ENCODE measurements at places on chromosomes 2 and 18.

- no peak for DNase-seq
These were observed 5.1 kb downstream of the TRIB2 start for GRCh38 chr2:12721566-12722446.

DNA sequence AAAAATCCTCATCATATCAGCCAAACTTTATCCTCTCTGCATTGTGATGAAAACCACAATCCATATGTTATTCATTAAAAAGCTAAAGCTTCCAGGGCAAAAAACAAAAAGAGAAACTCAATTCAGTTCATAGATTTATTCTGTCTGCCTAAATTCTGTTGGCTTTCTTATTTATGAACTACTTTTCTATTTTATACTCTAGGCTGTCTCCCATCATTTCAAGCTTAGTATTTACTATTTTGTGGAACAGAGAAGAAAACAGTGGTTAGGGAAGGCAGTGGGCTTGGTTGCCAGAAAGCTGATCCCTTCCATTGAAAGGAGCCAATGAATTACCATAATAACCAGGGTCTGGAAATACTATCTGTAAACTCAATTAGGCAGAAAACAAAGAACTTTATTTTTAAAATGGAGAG, 71.8 kb downstream of the RAPH1 start:
- DNase-seq, result no peak

DNA sequence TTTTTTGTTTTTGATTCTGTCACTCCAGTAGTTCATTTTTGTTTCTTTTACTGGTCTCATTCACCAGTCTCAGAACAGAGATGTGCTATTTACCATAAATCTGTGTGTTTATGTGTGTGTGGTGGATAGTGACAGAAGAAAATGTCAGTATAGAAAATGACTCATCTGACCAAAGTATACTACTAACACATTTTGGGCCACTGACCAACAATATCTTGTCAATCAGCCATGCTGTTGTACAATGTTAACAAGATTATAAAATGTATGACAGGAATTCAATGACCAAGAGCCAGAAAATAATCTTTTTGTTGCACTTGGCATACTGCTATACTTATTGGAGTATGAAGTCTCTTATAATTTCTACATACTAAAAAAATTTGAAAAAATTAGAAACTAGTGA, 1081.4 kb upstream of the NRXN1 start:
- DNase-seq, result no peak

GRCh38 chr2:209086761-209087160, 337.1 kb upstream of the MAP2 start:
- no peak for DNase-seq

GRCh38 chr18:22475426-22476100, 57.8 kb upstream of the CTAGE1 start:
- DNase-seq, result no peak
